ENCODE measurements at places on chromosomes 1 and 21.

DNA sequence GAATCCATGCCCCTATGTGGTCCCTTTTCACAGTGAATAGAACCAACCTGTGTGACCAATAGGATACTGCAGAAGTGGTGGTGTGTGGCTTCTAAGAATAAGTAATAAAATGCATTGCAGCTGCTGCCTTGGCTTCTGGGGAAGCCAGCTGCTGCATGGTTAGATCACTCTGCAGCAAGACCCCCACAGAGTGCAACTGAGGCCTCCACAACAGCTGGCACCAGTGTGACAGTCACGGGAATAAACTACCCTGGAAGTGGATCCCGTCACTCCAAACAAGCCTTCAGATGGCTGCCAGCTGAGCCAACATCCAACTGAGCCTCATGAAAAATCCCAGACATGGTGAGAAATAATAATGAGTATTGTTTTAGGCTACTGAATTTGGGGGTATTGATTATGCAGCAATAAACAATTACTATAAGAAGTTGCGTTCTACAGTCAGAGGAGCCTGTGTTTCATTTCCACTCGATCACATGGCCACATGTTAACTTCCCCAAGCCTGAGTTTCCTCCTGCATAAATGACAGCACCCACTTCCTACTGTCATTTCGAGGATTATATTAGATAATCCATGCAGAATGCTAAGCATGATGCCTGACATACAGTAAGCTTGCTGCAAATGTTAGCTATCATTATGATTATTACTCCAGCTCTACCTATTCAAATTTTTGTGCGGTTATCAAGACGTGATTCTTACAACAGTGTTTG is 20.8 kb upstream of the COG2 start:
- no peak for DNase-seq

- no peak for DNase-seq
Measured at GRCh38 chr1:167198518-167199133, 22.1 kb upstream of the POU2F1 start.

GRCh38 chr21:45737485-45738166 is 94.1 kb downstream of the PCBP3 start:
- no peak for DNase-seq

DNA sequence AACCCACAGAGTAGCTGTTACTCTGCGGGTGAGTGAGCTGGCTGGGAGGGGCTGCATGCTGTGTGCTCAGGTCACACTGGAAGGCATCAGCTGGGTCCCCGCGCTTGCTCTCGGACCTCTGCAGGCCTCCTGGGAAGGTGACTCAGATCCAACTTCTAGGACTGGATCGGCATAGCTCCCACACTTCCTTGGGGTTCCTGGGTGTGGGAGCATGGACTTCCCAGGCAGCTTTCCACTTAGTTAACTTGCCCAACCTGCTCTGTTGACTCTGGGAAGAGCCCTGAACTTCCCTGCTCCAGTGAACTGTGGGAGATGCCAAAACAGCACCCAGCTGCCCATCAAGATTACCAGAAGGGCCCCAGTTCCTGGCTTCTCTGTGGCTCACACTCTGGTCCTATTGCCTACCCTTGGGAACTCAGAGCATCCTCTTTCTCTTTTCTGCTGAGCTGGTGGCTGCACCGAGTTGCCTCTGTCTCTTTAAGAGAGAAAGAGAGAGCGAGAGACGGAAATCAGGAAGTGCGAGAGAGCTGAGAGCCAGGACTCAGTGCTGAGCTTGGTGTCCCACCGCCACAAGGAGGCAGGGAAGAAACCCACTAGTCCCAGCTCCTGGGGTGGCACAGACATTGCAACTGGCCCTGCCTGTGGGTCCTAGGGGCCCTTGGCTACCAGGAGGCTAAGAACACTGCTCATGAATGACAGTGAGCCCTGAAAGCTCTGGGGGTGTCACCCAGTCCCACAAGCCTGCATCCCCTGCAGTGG is at the start of gene IKBKE:
Gene IKBKE, plus strand, starts transcription at position 544 of the 759 bp plus-strand sequence. CDS start 2,752 bp downstream, outside the sequence.
- peak; percentile 35 for DNase-seq

DNA sequence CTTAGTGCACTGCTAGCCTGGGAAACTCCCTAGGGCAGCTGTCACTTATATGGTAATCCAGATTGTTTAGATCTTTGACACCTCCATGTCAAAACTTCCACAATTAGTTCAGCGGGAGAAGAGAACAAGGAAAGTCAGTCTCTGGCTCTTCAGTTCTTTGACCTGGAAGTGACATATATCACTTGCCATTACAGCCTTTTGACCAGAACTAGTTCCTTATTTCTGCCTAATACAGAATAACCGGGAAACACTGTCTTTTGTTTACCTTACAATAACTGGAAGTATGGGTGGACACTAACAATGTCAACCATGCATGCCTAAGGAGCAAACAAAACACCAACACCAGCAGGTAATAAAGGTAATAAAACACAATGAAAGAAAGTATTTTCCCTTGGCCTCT is 68.3 kb downstream of the C4BPA start:
- no peak for DNase-seq

DNA sequence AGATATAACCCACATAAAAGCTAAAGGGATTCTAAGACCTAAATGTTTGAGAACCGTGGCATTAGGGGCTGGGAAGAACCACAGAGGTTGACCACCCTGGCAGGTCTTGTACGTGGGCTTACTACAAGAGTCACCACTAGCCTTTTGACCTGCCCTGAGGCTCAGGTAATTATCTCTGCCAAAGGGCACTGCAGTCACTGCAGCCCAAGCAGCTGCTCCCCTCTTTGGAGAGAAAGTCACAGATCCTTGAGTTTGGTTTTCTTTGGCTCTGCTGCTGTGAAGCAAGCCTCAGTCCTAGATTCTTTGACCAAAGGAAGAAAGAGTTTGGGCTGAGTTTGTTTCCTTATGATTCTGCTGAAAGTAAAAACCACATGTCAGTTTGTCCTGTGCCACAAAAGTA is 11.6 kb downstream of the PARK7 start:
- DNase-seq = no peak

DNA sequence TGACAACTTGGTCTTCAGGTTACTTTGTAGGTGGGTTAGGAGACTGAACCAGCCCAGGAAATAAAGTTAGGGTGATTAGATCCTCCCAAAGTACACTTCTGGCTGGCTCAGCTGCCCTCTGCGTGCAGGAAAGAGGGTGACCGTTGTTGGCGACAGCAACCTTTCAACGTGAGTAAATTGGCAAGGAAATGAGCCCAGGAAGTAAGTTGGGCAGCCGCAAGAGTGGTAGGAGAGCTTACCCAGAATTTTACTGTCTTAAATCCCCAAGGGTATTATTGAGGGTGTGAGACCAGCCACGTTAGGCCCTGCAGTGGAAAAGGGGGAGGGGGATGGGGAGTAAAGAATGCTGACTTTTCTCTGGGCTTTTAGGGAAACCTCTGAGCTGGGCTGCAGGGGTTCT is 1.6 kb downstream of the TENT5C start:
- DNase-seq = no peak

GRCh38 chr1:82013702-82014101 is 213.0 kb downstream of the ADGRL2 start:
- DNase-seq = no peak
